Thyroid gland (tissue), 4 donors: ENCODE measurements at places on chromosomes 6 and 20. TPM values are rescaled to one million over a fixed set of nuclear protein-coding genes. Genes with fewer than 3 reads are reported as not detected.

DNA sequence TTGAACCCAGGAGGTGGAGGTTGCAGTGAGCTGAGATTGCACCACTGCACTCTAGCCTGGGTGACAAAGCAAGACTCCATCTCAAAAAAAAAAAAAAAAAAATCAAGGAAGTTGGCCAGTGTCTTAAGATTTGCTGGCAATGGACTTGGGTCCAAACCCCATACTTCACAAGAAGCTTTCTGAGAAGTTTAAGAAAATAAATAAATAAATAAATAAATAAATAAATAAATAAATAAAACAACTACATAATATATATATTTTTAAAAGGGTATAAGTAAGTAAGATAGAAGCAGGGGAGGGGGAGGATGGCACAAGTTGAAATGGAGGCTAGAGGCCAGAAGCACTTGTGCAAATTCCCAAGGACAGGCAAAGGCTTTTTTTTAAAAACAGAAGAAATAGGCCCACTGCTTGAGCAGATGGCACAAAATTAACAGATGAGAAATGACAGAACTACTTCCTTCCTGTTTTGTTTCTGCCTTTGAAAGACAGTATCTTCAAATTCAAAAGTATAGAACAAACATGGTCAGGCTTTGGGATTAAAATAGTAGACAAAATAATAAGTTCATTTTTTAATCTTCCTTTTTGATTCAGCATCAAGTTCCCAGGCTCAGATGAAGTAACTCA is 287.7 kb downstream of the ALDH8A1 start:
- no peak for DNase-seq

DNA sequence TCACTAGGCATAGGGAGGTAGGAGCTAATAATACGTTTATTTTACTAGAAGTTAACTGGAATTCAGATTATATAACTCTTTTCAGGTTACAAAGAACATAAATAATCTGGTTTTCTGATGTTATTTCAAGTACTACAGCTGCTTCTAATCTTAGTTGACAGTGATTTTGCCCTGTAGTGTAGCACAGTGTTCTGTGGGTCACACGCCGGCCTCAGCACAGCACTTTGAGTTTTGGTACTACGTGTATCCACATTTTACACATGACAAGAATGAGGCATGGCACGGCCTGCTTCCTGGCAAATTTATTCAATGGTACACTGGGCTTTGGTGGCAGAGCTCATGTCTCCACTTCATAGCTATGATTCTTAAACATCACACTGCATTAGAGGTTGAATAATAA is 1.1 kb downstream of the HFE start:
- peak; percentile 12 for DNase-seq

DNA sequence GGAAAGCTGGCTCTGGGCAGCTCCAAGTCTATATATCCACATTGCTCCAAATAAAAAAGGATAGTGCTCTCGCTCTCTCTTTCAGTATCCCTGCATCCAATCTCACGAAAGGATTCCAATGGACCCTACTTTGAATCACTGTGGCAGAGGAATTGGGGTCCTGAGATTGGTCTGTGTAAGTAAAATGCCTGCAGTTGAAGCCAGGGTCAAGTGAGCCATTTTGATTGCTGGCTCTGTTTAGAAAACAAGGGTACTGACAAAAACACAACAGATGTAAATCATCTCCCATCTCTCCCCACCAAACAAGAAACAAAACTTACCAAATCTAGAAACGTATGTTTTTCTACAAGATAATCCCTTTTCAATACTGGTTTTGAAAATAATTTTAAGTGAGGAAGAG is 45.6 kb downstream of the RSPO3 start:
- no peak for DNase-seq

DNA sequence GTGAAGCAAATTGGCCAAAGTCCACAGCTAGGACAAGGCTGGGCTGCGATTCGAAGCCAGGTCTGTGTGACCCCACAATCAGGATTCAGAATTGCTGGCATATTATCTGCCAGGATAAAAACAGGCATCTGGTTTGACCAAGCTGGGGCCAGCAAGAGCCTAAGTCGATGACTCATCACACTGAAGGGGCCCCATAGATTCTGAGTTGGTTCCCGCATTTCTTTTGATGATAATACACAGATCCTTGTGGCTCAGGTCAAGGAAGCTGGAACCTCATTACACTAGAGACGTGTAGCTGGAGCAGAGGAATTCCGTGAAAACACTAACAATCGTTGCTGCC is 6.5 kb downstream of the KCNB1 start:
- DNase-seq, result no peak

DNA sequence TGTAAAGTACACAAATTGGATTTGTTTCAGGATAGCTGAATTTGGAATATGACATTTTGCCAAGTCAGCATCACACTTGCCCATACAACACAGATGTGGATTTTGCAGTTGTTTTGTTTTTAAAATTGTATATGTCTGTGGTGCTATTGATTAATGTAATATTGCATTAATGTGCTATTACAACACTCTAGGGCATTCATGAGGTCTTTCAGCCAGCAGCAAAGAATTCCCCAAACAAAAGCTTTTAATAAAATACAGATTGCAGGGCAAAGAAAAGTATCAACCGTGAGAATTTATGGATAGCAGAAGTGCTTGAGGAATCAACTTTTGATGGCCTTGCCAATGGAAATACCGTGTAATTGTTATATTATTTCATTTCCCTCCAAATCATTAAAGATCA is 144.9 kb downstream of the AIG1 start:
- no peak for DNase-seq

GRCh38 chr20:57964011-57964862 is 254.4 kb upstream of the PMEPA1 start:
- no peak for DNase-seq

- no peak for DNase-seq
Measured at GRCh38 chr6:10759312-10759839, 11.8 kb downstream of the TMEM14B start.

DNA sequence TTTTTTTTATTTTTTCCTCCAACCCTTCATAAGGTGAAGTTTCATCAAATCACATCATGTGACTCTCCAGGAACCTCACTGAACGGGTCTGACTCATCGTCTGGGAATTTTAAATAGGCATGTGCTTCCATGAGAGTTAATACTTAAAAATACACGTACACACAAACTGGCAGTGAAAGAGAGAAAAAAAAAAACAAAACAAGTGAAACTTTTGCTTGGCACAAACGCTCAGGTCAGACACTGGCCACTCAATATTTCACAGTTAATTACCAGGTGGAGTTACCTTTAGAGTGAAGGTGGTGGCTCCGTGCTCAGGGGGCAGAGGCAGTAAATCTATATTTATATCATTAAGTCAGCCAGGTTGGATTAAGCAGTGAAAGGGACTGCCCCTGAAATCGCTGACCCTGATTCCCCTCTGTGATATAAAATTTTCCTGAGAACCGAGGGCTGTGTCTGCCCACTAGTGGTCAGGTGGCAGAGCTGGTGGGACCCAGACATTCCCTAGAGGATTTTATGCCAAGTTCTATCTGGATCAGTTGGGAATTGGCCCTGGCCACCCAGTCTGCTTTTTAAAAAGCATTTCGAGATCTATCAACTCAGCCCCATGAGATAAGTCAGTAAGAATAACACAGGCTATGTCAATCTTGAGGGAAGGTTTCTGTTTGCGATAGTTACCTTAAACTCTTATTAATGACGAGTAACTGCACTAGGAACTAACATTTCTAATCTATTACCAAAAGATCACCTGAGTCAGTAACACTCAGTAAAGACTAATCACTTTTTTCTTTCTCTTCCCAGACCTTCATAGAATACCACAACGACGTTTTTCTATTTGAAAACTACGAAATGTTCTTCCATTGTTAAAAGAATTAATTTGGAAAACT is 259.1 kb downstream of the HDGFL1 start:
- peak; percentile 72 for DNase-seq

DNA sequence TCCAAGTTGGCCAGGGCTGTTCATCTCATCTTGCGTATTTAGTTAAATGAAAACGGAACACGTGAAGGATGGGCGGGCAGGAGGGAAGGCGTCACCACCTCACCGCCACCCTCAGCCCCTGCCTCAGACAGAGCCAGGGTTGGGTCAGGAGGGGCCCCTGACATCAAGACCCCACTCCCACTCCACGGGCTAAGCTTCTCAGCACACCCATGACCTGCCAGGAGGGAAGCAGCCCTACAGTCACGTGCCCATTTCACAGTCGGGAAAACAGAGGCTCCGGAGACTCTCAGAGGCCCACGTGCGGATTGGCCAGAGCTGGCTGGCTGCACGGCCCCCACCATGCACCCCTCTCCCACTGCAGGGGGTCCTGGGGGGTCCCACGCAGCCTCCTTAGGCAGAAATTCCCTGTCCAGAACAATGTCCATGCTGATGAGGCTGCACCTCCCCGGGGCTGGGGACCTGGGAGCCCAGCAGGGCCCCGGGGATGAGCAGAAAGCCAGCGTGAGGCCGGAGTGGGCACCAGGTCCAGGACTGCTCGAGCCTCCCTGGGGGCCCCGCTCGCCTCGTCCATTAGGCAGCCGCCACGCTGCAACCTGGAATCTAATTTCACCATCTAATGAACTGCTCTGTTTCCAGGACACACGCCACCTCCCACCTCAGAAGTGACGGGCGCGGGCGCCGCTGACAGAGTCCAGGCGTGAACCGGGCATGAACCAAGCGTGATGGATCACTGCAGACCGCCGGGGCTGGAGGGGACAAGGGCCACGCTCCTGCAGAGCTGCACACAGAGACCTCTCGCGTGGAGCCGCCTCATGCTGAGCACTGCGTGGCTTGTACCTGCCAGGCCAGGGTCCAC is 15.8 kb downstream of the KCNQ2 start:
- DNase-seq, result no peak

- DNase-seq, result no peak
Measured at GRCh38 chr6:152573762-152574161, 63.4 kb downstream of the SYNE1 start.

- no peak for DNase-seq
Measured at GRCh38 chr6:22068561-22069305, 228.1 kb downstream of the PRL start.

DNA sequence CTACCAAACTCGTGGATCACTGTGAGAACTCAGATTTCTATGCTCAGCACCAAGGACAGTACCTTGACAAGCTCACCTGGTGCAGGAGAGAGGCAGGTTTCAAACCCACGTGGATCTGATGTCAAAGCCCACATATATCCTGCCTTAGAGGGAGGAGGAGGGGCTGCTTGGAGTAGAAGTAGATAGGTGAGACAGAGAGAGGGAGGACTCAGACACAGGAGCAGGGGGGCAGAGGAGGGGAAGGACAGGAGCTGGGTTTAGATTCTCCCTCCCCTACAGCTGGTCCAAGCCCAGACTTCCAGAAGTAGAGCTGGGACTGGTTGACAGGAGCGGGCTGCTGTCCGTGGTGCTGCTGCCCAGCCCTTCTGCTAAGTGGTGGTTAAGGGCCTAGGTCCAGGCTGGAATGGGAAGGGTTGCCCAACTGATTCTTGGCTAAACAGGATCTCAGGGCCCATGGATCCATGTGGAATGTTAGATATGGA is 77.5 kb downstream of the CDH22 start:
- DNase-seq, result no peak

GRCh38 chr6:90819483-90819882 is 232.6 kb upstream of the MAP3K7 start:
- DNase-seq, result no peak

- DNase-seq, result no peak
Measured at GRCh38 chr20:7358670-7359069, 581.6 kb downstream of the HAO1 start.

DNA sequence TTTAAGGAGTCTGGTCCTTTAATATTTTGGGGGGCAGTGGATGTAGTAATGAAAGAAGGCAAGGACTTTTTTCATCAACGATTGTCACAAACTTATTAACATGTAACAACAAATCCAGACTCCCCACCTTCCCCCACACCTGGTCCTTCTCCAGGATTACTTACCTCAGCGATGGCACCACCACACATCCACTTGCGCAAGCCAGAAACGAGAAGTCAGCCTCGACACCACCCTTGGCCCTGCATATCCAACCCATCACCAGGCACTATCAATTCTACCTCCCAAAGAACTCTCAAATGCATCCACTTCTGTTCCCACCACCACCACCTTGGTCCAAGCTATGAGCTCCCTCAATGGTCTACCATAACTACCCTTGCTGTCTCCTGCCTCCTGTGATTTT is 6.6 kb downstream of the EZR start:
- DNase-seq, result no peak

DNA sequence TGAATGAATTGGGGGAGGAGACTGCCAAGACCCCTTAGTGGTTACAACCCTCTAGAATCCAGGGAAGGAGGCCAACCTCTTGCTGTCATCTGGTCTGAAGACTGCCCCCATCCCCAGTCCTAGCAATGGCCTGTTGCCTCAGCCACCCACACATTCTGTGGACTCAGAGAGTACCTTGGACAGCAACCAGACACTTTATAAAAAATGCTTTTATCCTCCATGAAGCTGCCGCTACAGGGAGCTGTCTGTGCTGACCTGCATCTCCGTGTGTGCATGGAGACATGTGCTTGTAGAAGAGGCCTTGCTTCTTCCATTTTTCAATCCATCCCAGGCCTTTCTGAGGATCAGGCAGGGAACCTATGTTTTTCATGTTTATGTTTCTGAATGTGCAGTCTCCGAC is 15.2 kb downstream of the CDH22 start:
- no peak for DNase-seq

GRCh38 chr20:35333606-35334005 is 41.4 kb upstream of the FAM83C start:
- no peak for DNase-seq

- no peak for DNase-seq
Measured at GRCh38 chr6:33962246-33963027, 158.6 kb upstream of the MLN start.

GRCh38 chr20:37977786-37978185 is 55.5 kb downstream of the TTI1 start:
- DNase-seq, result no peak

GRCh38 chr20:38196076-38196475 is 31.0 kb upstream of the TGM2 start:
- DNase-seq, result no peak

GRCh38 chr20:33061658-33062028 is 7.9 kb downstream of the BPIFB3 start:
- peak; percentile 7 for DNase-seq

DNA sequence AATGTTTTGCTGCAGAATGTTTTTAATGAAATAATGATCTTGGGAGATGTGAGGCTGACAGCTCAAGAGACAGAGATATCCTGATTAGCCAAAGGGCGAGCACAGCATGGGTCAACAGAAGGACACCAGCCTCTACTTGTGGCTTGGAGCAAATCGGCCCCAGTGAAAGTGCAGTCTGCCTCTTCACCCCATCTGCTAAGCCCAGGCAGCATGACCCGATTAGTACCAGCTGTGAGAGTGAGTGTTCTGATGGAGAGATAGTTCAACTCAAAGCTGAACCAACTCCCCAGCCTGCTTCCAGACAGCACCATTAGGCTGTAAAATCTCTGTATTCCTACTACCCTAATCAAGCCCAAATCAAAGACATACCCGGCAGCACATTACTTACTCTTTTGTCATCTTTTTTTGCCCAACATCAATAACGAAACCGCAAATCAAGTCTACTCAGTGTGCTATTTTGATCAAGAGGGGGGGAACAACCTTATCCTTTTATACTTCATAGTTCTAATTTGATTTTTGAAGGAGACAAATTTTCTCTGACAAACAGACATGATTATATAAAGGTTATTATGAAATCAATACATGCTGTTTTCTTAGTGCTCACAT is 514.1 kb upstream of the NRSN1 start:
- no peak for DNase-seq

The SIGLEC1 gene
- total RNA-seq, result 2.6 TPM

The CCN6 gene
- total RNA-seq, result not detected

The DDR1 gene
- total RNA-seq, result 132 TPM

The PROKR2 gene
- total RNA-seq, result not detected

The TCF21 gene
- total RNA-seq, result not detected

The RIPOR2 gene
- 13.0 TPM for total RNA-seq

The FRK gene
- 2.5 TPM for total RNA-seq

The ARFGEF3 gene
- total RNA-seq, result 2.7 TPM

The BANF2 gene
- total RNA-seq, result not detected

The EPPIN gene
- total RNA-seq, result 2.2 TPM
